ENCODE measurements at places on chromosomes 5 and 9.

DNA sequence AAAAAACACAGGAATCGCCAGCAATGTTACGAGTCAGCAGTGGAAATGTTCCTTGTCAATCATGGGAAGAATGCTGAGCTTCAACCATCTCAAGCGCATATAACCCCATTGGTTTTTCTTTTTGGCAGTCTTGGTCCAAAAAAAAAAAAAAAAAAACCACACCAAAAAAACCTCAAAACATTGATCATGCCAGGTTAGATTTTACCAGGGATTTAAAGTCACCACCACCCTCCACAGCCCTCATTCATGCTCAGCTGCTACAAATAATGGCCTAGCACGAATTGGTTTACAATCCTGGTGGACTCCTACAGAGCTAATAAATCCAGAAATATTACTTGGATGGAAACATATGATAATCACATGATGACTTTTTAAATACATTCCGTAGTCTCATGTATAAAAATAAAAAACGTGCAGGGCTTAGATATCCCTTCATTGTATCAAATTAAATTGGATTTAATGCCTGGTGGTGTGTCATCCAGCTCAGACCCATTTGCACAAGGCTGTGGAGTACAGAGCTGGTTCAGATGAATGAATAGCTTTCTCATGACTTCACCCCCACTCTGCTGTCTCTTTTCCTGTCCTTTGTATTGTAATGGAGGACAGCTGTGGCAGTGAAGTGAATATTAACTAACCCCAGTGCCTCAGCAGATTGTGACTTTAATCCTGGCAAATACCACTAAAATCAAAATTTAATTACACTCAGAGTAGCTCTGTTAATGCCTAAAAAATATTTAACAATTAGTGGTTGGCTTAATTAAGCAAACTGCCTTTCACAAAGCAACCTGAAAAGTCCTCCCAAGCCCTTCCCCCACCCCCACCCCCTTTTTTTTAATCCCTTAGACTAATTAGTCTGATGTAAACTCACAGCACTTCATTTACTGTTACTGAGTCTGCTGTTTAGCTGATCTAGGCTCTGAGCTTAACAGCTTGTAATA, 626.5 kb upstream of the ZNF608 start:
- no peak for DNase-seq

DNA sequence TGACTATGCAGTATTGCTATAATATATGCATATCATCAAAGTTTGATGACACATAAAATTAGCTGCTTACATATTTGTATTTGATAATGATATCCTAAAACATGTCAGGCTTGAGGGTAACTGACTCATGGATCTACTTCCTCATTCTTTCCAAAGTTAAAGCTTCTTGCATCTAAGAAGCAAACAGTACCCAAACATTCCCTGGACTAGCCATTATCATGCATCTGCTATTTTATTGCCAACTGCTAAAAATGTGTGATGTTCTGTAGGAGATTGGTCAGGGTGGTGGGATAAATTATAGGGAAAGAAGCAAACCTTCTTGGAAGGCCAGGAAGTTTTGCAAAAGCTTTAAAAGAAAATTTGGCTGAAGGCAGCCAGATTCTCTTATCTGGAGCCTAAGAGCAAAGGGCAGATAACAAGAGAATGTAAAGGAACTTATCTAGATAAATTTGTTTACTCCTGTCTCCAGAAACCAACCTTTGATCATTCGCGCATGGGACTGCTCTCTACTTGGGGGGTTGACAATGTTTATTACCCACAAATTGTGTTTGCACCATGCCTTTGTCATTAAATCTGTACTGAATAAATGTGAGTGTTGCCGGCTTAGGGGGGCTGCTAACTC, 604.1 kb upstream of the TLE4 start:
- DNase-seq = no peak

DNA sequence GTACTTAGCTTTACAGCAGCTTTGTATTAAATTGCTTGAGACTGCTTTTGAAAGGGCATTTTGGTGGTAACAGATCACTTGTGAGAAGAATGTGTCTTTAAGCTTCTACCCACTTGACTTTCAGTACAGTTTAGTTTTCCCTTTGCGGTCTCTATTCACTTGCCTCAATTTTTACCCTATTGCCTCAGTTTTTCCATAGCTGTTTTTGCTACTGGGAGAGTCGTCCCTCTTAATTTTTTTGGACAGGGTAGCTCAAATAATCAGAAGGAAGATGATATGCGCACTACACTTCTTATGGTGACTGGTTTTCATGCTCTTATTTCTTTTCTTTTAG, 18.8 kb downstream of the UGCG start:
- no peak for DNase-seq

- DNase-seq = no peak
These were observed 24.4 kb downstream of the NCS1 start for GRCh38 chr9:130196643-130197042.

DNA sequence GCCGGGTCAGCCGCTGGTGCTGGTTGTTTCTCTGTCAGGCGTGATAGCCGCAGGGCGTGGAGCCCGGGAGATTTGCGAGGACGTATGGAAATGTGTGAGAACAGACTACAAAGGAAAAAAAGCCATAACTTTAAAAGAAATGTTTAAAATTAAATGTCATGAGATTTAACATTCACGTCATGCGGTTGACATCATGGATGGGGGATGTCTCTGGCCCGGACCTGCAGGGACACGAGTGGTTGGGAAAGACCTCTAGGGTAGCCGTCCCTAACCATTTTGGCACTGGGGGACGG, 643 bp upstream of the RNF130 start:
- no peak for DNase-seq

GRCh38 chr9:93657331-93658111, 81.1 kb downstream of the PHF2 start:
- no peak for DNase-seq

GRCh38 chr9:96417661-96418082, 498 bp downstream of the ZNF367 start:
- no peak for DNase-seq

GRCh38 chr9:134917431-134918373, at the start of gene FCN1:
Gene FCN1 (minus strand): TSS chr9:134917912. CDS start chr9:134917871, 41 bp downstream.
- DNase-seq = no peak

DNA sequence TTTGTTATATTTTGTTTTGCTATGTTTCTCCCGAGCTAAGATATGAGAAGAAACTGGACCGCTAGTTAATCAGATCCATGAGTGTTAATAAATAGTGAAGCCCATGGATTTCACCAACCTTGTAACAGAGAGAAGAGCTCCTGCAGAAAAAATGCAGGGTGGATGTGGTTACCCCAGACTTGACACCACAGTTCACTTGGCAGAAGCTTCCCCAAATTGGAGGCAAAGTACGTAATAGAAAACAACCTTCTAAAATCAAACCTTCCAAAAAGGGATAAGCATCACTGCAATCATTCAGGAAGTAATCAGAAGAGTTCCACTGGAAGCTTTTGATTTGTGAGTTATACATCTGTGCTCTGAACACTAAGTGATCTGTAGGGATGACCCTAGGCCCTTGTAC, 267.5 kb downstream of the ACTL7B start:
- no peak for DNase-seq

DNA sequence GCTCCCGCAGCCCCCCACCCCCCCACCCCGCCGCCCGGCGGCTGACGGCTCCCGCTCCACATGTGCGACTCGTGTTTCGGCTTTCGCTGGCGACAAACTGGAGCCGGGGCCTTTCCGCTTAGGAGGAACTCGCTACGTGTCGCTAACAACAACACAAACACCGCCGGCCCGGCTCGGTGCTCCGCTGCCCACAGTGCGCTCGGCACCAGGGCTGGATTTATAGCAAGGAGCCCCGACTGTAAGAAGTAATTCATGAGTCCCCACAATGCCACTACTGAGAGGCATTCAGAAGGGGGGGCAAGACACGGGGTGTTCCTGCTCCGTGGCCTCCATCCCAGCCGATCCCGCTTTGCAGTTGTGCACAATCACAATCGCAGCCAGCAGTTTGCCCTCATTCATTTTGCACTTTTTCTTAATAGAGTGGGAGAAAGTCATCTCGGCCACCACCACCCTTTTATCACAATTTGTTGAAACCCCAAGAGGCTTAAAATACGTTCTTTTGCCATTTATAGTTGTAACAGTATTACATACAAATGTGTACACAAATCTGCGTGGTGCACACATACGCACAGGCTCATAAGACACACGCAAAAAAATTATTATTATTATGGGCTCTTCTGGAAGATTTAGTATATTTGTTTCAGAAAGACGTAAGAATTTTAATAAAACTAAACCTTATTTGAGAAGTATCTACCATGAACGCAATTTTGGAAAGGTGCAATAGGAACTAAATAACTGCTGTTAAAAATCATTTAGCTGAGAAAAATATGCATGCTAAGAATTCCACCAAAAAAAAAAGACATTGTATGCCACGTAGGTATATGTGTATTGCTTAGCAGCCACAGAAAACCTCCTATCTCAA, 48.1 kb downstream of the EBF1 start:
- DNase-seq = no peak

- no peak for DNase-seq
These were observed 13.2 kb upstream of the LRRC14B start for GRCh38 chr5:178110-178509.

- no peak for DNase-seq
These were observed 84.1 kb downstream of the KIAA1958 start for GRCh38 chr9:112570671-112571167.

DNA sequence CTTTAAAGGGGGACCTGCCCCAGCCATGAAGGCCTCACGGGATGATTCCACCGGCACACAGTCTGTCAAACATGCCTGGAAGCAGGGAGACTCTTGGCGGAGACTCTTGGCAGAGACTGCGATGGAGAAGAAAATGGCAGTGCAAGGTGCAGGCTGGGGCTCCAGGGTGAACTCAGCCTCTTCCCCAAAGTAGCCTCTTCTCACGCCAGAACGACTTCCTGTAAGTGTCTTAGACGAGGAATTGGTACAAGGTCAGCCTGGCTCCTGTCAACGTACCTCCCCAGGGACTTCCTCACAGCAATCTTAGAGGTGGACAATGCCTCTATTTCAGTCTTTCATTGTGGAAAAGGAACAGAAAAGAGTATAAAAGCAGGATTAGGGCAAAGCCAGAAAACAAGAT, 109.3 kb downstream of the UGCG start:
- no peak for DNase-seq

- no peak for DNase-seq
These were observed 328.3 kb downstream of the GLIS3 start for GRCh38 chr9:3971391-3972082.

- no peak for DNase-seq
These were observed 29.3 kb upstream of the AFAP1L1 start for GRCh38 chr5:149242339-149242738.

- no peak for DNase-seq
These were observed 784.6 kb upstream of the ZNF608 start for GRCh38 chr5:125530833-125531615.

GRCh38 chr9:33029231-33029786, 4.2 kb downstream of the DNAJA1 start:
- no peak for DNase-seq

- no peak for DNase-seq
These were observed 24.9 kb upstream of the CRHBP start for GRCh38 chr5:76927961-76928360.

DNA sequence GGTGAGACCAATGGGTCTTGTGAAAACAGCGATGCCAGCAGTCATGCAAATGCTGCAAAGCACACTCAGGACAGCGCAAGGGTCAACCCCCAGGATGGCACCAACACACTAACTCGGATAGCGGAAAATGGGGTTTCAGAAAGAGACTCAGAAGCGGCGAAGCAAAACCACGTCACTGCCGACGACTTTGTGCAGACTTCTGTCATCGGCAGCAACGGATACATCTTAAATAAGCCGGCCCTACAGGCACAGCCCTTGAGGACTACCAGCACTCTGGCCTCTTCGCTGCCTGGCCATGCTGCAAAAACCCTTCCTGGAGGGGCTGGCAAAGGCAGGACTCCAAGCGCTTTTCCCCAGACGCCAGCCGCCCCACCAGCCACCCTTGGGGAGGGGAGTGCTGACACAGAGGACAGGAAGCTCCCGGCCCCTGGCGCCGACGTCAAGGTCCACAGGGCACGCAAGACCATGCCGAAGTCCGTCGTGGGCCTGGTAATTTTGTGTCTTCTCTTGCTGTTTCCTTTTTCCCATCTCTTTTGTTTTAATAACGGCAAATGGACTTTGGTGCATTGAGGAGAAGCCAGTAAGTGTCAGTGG, 98.0 kb downstream of the EHMT1 start:
- no peak for DNase-seq

- DNase-seq = no peak
These were observed 31.8 kb upstream of the FABP6 start for GRCh38 chr5:160197341-160198144.

DNA sequence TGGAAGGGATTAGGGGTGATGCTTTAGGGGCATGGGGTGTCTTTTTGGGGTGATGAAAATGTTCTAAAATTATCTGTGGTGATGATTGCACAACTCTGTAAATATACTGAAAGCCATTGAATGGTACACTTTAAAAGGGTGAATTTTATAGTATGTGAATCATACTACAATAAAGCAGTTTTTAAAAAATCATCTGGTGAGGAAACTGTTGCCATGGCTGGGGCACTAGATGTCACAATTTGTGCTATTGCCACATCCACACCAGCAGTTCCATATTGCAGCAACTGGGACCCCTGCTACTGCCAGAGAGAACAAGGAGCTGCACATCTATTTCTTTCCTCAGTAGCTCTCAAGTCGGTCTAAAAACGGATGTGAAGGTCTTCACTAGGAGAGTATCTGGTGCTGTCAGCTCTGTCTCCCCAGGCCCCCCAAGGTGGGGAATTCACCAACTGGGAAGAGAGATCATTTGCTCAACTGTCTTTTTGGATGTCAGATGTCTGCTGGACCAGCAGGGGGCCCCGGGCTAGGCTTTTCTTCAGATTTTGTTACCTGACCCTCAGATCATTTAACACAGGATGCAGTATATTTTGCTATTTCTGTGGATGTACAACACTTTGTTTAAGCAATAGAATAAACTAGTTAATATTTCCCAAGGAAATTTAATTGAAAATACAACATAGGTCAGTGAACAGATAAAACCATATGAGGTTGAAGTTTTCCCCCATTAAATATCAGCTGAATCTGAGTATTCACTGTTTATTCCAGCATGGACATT, 13.2 kb downstream of the CMYA5 start:
- DNase-seq = no peak

GRCh38 chr5:151231359-151231758, 7.5 kb upstream of the CCDC69 start:
- no peak for DNase-seq

DNA sequence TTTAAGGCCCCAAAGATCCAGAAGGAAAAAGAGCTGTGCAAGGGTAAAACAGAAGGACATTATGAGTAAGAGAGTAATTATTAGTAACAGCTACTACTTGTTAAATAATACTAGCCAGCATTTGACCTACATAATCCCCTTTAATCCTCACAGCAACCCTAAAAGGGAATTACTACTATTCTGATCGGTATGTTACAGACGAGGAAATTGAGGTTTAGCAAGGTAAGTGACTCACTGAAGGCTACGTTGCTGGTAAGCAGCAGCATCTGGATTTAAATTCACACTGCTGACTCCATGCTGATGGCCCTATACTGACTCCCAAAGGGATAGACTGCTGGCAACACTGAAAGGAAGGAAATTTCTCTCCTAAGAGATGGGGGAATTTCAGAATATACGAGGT, 3.7 kb upstream of the FSD1L start:
- DNase-seq = no peak

- DNase-seq = no peak
These were observed 97.0 kb downstream of the DRD1 start for GRCh38 chr5:175347027-175347426.

All from esophagus squamous epithelium (tissue), 5 donors.